Transverse colon (tissue), 4 donors: ENCODE measurements at places on chromosomes 16 and 17.

DNA sequence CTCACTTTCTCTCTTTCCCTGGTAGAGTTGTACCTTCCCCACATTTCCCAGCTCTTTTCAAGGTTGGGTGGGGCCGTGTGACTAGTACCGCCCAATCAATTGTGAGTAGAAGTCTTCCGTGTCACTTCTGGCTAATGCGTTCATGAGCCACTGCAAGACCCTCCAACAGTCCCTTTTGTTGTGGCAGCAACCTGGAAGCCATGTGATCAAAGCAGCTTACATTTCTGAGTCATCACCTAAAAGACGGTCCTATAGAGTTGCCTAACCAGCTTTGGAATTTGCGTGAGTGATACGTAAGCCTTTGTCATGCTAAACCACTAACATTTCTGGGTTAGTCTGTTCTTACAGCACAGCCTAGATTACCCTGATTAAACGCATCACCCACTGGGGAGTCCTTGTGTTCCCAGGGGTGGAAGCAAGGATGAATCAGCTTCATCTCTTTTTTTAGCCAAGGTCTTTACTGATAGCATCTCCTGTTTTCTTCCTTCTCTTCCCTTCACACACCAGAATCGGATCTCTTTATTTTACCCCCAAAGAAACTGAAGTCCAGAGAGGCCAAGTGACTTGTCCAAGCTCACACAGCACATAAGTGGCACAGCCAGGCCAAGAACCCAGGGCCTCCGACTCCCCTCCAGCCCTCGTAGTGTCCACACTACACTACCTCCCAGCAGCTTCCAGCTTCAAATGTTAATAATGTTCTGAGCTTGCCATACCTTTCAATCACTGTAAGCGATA, 366.3 kb upstream of the XYLT1 start:
- no peaks in the 10 kb centered on the region for H3K4me1 ChIP-seq
- no peak overlapping the region for H3K27ac ChIP-seq
- no peaks in the 10 kb centered on the region for H3K36me3 ChIP-seq
- no peak overlapping the region for H3K4me3 ChIP-seq
- DNase-seq: no peak

- DNase-seq: no peak
- H3K27ac ChIP-seq: no peak overlapping the region
- H3K27me3 ChIP-seq: peaks cover 15% of the 10 kb centered on the region
- no peaks in the 10 kb centered on the region for H3K36me3 ChIP-seq
- peaks cover under 1% of the 10 kb centered on the region for H3K4me1 ChIP-seq
These were observed 6.1 kb downstream of the CA7 start for GRCh38 chr16:66850115-66850815.

DNA sequence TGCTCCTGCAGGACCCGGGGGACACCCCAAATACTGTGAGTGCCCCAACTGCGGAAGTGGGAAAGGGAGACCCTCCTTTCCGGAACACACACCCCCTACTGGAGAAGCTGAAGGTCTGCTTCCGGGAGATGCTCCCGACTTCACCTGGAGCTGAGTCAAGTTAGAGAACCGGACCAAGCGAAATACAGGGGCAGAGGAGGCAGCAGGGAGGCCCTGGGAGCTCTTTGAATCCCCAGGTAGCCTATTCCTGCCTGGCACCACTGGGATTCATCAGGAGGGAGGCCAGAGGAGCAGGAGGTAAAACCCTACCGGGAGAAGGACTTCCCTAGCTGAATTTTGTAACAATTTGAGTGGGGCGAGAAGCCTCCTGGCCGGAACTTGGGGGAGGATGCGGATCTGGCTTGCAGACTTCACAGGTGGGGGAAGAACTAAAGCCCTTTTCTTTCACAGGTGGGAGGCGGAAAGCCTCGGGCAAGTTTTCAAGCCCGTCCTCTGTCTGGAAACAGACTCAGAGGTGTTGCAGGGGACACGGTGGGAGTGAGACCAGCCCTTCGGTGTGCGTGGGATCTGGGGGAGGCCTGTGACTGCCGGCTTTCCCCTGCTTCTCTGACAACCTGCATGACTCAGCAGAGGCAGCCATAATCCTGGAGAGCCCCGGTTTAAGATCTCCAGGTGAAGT, 22.4 kb upstream of the TEKT1 start:
- no peak for DNase-seq
- H3K4me1 ChIP-seq: no peaks in the 10 kb centered on the region
- H3K36me3 ChIP-seq: no peaks in the 10 kb centered on the region
- H3K4me3 ChIP-seq: no peak overlapping the region
- peaks cover 12% of the 10 kb centered on the region for H3K27me3 ChIP-seq

GRCh38 chr17:7523033-7523432, 25.8 kb upstream of the TNFSF12 start:
- no peak overlapping the region for H3K4me3 ChIP-seq
- H3K27ac ChIP-seq: no peak overlapping the region
- no peaks in the 10 kb centered on the region for H3K4me1 ChIP-seq
- DNase-seq: peak; percentile 31
- no peaks in the 10 kb centered on the region for H3K27me3 ChIP-seq
- H3K36me3 ChIP-seq: no peaks in the 10 kb centered on the region

- no peak overlapping the region for H3K27ac ChIP-seq
- no peak for DNase-seq
- H3K4me1 ChIP-seq: peaks cover 9% of the 10 kb centered on the region
- H3K27me3 ChIP-seq: no peaks in the 10 kb centered on the region
- H3K4me3 ChIP-seq: no peak overlapping the region
- H3K36me3 ChIP-seq: peaks cover 7% of the 10 kb centered on the region
These were observed 8.2 kb downstream of the SPAG7 start for GRCh38 chr17:4959261-4959965.

GRCh38 chr17:79980246-79981043, 55.2 kb downstream of the TBC1D16 start:
- H3K27me3 ChIP-seq: no peaks in the 10 kb centered on the region
- H3K27ac ChIP-seq: peak overlapping the region; percentile 38
- H3K36me3 ChIP-seq: no peaks in the 10 kb centered on the region
- no peak overlapping the region for H3K4me3 ChIP-seq
- DNase-seq: no peak

DNA sequence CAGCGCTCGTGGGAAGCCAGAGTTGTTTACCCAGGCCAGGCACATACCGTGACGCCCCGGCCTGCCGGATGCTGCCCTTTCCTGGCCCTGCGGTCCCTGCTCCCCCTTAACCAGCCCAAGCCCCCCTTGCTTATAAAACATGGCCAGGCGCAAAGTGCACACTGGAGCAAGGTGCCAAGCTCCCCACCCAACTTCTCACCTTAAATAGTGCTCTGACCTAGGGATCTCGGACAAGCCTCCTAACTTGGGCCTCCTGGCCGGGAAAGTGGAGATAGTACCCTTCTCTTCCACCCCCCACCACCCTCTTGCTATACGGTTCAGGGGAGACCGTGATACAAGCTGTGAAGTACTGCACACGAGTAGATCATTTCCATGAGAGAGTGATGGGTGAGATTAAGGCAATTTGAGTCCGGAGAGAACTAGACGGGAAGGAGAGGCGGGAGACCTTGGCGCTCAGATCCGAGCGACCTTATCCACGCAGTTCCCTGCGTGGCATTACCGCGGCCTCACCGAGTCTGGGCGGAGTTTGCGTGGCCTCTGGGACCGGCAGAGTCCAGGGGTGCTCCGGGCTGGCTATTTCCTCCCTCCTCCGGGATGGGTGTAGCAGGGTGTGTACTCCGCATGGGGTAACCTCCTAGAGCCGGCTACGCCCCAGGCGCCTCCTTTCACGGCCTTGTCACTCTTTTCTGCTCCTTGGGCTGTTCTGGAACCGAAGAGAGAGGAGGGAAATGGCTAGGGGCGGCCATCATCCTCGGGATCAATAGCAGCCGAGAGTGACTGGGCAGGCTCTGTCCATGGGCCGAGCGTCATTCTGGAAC, 4.4 kb upstream of the LHX1 start:
- no peak overlapping the region for H3K4me3 ChIP-seq
- H3K27me3 ChIP-seq: peaks cover 100% of the 10 kb centered on the region
- H3K27ac ChIP-seq: no peak overlapping the region
- H3K36me3 ChIP-seq: no peaks in the 10 kb centered on the region

GRCh38 chr17:34909040-34909439, 52.2 kb downstream of the CCT6B start:
- no peak for DNase-seq
- no peak overlapping the region for H3K4me3 ChIP-seq
- no peaks in the 10 kb centered on the region for H3K4me1 ChIP-seq
- H3K27me3 ChIP-seq: no peaks in the 10 kb centered on the region
- H3K27ac ChIP-seq: no peak overlapping the region

- no peak overlapping the region for H3K4me3 ChIP-seq
- H3K27ac ChIP-seq: no peak overlapping the region
- no peaks in the 10 kb centered on the region for H3K36me3 ChIP-seq
- H3K4me1 ChIP-seq: peaks cover 11% of the 10 kb centered on the region
- no peaks in the 10 kb centered on the region for H3K27me3 ChIP-seq
These were observed 68.6 kb downstream of the EMP2 start for GRCh38 chr16:10511829-10512228.

DNA sequence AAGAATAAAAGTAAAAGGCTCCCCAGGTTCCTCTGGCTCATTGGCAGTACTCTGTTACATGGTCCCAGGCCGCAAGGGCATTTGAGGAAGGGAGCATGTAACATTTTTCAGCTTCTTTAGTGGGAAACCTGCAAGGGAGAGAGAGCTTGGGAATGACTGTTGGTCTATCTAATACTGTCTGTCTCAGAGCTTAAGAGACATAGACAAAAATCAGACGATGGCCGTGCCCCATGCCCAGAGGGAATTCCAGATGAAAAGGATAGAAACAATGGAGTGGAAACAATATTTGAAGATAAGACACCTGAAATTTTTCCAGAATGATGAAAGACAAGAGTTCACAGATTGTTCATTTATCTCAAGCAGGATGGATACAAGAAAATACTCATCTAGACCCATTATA, 48.1 kb upstream of the ADORA2B start:
- H3K27ac ChIP-seq: no peak overlapping the region
- peaks cover 13% of the 10 kb centered on the region for H3K4me1 ChIP-seq
- DNase-seq: no peak
- no peaks in the 10 kb centered on the region for H3K27me3 ChIP-seq

DNA sequence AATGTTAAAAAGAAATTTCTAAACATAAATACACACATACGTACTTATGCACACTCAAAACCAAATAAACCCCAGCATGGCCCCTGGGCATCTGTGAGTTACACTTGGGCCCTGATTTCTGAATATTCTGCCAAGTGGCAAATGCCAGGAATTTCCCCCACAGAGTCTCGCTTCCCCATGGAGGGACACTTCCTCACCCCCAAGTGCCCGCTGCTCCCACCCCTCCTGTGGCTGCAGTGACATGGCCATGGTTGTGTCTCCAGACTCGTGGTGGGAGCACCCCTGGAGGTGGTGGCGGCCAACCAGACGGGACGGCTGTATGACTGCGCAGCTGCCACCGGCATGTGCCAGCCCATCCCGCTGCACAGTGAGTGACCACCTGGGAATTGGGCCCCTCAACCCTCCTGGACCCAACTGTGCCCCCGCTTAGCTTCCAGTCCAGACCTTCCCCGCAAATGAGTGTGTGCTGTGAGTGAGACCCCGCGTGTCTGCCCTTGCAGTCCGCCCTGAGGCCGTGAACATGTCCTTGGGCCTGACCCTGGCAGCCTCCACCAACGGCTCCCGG, 4.0 kb downstream of the ITGAD start:
- H3K27me3 ChIP-seq: no peaks in the 10 kb centered on the region
- H3K36me3 ChIP-seq: no peaks in the 10 kb centered on the region
- no peaks in the 10 kb centered on the region for H3K4me1 ChIP-seq
- no peak for DNase-seq
- H3K27ac ChIP-seq: no peak overlapping the region

- peaks cover 19% of the 10 kb centered on the region for H3K4me1 ChIP-seq
- DNase-seq: no peak
- H3K27me3 ChIP-seq: no peaks in the 10 kb centered on the region
- H3K4me3 ChIP-seq: no peak overlapping the region
- peaks cover 11% of the 10 kb centered on the region for H3K36me3 ChIP-seq
These were observed 22.6 kb downstream of the SRCAP start for GRCh38 chr16:30721606-30722005.

- no peaks in the 10 kb centered on the region for H3K27me3 ChIP-seq
- H3K27ac ChIP-seq: no peak overlapping the region
- H3K36me3 ChIP-seq: no peaks in the 10 kb centered on the region
- no peaks in the 10 kb centered on the region for H3K4me1 ChIP-seq
- DNase-seq: no peak
These were observed 399.7 kb downstream of the NPIPA8 start for GRCh38 chr16:17936766-17937402.

- peak overlapping the region; percentile 8 for H3K4me3 ChIP-seq
- H3K27ac ChIP-seq: no peak overlapping the region
- peaks cover 11% of the 10 kb centered on the region for H3K4me1 ChIP-seq
- peak; percentile 75 for DNase-seq
These were observed 59.8 kb upstream of the FBXO47 start for GRCh38 chr17:39026980-39027451.

GRCh38 chr17:49337884-49338283, 24.2 kb downstream of the ZNF652 start:
- no peaks in the 10 kb centered on the region for H3K36me3 ChIP-seq
- H3K4me3 ChIP-seq: no peak overlapping the region

GRCh38 chr16:64358291-64358690, 763.6 kb downstream of the CDH11 start:
- no peaks in the 10 kb centered on the region for H3K4me1 ChIP-seq

DNA sequence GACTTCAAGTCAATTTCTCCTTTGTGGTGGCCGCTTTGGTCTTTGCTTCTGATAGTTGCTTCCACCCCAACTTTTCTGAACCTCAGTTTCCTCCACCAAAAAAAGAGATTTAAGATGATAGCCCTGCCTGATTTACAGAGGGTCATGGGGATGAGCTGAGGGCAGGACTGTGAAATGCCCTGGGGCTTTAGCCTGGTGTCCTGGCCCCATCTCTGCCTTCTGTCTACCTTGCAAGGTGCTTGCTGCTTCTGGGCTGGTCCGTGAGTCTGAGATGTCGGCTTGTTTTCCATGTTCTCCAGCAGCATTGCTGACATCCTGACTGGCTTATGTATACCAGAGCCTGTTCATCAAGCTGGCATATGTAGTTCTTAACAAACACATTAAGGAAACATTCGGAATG, 191.9 kb upstream of the MPHOSPH6 start:
- H3K4me1 ChIP-seq: no peaks in the 10 kb centered on the region
- no peak overlapping the region for H3K27ac ChIP-seq
- H3K27me3 ChIP-seq: no peaks in the 10 kb centered on the region

DNA sequence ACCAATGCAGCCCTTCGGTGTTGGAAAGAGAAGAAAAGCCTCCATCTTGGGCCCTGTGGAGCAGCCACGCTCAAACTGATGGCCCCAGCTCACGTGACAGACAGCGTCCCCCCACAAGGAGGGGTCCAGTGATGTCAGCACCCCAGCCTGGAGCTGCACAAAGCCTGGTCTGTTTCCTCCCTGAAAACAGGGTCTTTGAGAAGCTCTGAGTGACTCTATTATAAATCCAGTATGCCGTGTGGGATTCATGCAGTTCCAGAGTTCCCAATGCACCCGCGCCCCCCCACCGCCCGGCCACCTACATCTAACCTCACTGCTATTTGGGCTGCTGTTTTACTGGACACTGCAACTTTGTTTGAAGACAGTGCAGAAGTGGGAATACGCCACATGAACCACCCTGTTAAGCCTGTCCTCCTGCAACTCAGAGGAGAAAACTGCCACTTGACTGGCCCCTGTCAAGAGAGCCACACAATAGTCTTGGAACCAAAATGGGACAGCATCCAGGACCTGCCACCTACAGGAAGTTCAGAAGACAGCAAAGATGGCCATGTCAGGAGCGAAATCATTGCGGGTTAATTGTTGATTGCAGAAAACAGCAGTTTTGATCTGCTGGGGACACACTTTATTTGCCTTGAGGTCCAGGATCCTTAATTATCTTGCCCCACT, 33.1 kb downstream of the PMP22 start:
- H3K36me3 ChIP-seq: no peaks in the 10 kb centered on the region
- peaks cover 17% of the 10 kb centered on the region for H3K4me1 ChIP-seq
- H3K27me3 ChIP-seq: no peaks in the 10 kb centered on the region
- H3K4me3 ChIP-seq: no peak overlapping the region
- DNase-seq: no peak
